Neural progenitor cell (in vitro differentiated cells): ENCODE measurements at places on chromosomes 7 and 10. TPM values are rescaled to one million over a fixed set of nuclear protein-coding genes. Genes with fewer than 3 reads are reported as not detected.

- DNase-seq, result no peak
Measured at GRCh38 chr10:112815269-112816032, 134.6 kb upstream of the TCF7L2 start.

- DNase-seq, result no peak
Measured at GRCh38 chr10:48751730-48752129, 67.1 kb downstream of the WDFY4 start.

DNA sequence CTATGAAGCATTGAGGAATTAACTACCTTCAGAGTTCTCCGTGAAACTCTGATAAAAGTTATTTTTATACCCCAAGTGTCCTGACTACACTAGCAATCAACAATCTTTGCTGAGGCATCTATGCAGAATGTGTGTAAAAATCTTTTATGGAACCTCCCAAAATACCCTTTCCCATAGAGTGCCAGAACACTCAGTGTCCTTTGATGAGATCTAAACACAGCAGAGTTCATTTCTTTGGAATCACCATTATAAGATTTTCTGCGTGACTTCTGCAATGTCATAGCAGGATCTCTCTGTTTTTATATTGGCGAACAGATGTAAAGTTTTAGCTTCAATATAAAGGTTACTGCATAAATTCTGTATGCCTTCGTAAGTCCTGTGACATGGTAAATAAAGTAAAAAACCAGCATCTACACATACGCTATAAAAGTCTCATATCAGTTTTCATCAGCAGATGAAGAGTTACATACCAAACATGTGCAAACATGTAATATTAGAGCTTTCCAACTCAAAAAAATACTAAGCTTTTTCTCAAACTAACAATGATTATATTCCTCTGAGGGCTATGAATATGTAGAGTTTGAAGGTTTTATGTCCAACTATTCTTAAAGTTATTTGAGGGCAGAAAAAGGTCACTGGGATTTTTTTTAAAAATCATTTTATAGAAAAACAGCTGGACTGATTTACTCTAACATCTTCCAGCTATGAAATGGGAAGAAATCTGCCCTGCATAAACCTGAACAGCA is 67.2 kb downstream of the SKIDA1 start:
- DNase-seq, result no peak

DNA sequence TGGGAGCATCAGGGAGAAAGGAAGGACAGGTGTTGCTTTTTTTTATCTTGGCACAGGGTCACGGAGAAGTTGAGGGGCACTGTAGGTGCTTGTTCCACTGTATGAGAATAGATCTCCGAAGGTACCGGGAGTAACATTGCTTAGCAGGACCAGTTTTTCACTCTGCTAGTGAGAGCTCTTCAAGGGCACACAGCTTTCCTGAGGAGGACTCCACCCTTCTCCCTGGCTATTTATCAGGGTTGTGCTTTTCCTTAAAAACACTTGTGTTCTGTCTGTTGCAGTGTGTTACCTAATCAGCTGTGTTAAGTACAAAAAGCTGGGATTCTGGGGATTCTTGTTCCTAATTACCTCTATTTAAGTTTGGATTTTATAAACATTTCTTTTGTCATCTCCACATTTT is 160.5 kb downstream of the SND1 start:
- no peak for DNase-seq

- no peak for DNase-seq
Measured at GRCh38 chr7:1533547-1534329, 3.2 kb downstream of the MAFK start.

GRCh38 chr7:85306115-85306514 is 119.3 kb upstream of the SEMA3D start:
- DNase-seq, result no peak

- DNase-seq, result no peak
Measured at GRCh38 chr7:92964141-92964540, 127.8 kb upstream of the CDK6 start.

DNA sequence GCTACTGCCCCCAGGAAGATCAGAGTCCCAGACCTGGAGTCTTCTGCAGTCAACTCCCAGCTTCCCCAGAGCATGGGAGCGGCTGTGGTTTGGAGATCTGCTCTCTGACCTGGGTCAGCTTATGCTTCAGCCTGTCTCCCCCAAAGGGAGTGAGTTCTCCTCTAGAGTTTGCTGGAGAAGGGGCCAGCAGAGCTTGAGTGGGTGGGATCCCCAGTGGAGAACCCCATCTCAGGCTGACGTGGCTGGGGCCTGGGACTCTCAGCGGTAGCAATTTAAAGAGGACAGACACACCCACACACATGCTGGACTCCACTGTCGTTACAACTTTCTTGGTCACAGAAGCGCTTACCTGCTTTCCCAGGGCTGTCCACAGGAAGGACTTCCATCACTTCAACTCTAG is 6.3 kb downstream of the UNC5B start:
- DNase-seq, result no peak

DNA sequence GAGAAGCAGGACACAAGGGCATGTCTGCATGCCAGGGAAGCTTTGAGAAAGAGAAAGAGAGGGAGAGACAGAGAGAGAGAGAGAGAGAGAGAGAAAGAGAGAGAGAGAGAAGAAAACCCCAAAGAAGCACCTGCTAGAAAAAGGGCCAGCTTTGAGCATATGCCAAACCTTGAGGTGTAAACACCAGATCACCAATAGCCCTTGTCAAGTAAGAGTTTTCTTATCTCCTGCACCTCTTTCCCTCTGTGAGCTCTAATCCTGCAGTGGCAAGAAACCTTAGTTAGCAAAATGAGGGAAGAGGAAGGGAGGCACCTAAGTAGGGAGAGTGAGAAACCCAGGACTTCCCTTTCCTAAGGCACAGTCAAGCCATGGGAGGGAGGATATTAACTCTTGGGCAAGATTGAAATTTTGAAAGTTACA is 11.3 kb upstream of the TRDMT1 start:
- DNase-seq, result no peak

DNA sequence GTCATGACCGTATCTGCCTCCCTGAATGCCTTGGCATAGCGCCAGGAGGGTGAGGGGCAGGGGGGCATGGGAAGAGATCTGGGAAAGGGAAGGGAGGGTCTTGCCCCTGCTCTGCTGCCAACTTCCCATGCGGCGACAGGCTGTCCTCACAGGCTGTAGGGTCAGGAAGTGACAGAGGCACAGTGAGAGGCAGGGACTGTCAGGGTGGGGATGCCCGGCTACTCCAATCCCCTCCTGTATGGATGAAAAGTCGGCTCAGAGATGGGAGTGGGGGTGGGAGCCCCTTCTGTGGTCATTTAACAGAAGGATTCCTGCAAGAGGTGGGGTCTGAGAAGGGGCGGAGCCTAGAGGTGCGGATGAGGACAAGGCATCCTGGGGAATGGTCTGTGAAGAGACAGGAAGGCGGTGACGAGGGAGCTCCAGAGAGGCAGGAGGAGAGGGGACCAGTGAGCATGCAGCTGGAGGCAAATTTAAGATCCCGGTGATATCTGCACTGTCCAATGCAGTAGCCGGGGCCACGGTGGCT is 20.8 kb upstream of the UNC5B start:
- peak; percentile 63 for DNase-seq

GRCh38 chr7:131045526-131045925 is 282.1 kb upstream of the MKLN1 start:
- DNase-seq, result no peak

DNA sequence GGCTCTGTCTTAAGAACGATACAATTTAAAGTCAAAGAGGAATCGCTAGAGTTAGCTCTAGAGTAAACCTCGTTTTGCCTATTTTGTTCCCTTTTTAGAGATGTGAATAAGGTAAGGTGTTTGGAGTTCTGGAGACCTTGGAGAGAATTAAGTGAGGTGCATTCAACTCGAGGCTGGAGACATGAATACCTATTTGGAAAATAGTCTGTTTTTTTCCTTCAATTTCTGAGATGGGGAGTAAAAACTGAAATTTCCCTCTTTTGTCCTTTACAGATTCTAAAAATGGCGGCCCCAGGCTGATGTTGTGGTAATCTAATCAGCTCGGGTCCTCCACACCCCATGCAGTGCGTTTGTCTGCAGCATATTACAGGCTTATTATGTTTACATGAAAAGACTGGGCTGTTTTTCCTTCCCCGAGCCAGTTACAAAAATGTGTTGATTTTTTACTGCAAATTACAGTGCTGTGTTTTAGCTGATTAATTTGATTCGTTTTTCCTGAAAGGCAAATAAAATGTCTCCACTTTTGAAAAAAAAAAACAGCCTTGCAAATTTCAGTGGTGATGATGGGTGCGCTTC is 1.5 kb downstream of the KMT2E start:
- peak; percentile 76 for DNase-seq

GRCh38 chr7:46565253-46566096 is 644.4 kb upstream of the IGFBP3 start:
- no peak for DNase-seq

DNA sequence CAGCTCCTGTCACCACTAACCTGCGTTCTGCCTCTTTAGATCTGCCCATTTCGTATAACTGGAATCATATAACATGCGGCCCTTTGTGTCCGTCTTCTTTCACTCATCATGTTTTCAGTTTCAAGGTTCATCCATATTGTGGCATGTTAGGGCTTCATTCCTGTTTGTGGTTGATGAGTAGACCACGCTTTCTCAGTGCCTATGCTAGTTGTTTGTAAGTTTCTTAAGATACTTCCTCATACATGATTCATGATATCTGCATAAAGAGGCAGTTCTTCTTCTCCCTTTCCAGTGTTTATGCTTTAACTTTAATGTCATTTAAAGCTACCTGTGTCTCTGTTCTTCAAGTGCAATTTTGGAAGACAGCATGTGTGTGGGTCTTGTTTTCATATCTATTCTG is 79.5 kb upstream of the FAM20C start:
- no peak for DNase-seq

DNA sequence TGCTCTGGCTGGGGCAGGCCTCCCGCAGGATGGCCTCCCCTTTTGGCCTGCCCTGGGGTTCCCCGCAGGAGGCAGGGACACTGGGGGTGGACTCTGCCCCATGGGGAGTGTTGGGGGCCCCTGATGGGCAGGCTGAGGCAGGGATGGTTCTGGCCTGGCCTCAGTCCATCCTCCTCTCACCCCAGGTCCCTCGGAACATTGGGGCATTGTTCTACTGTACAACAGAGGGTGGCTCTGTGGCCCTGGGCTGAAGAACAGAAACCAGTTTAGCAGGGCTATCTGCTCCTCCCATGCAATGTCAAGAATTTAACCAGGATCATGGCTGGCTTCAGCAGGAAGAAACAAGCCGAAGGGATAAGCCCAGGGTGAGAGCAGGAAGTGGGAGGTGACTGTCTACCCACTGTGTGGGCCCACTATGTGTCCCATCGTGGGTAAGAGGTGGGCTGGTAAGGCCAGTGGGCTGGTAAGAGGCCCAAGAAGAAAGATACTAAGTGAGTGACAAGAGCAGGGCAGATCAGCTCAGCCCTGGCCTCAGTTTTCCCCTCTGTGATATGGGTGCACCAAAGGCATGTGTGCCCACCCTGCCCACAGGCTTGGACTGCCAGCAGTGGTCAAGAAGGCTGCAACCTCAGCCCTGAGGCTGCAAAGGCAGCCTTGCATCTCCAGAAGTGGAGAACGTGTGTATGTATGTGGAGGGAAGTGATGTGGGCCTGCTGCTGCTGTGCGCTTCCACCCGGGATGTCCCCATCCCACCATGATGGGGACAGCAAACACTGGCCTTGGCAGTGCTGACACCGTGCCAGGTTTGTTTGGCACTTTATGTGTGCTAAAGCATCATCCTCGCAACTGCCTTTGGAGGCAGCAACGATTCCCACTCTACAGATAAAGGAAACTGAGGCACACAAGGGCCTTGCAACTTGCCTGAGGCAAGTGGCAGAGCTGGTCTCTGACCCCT is 138.9 kb downstream of the SH3PXD2A start:
- no peak for DNase-seq

DNA sequence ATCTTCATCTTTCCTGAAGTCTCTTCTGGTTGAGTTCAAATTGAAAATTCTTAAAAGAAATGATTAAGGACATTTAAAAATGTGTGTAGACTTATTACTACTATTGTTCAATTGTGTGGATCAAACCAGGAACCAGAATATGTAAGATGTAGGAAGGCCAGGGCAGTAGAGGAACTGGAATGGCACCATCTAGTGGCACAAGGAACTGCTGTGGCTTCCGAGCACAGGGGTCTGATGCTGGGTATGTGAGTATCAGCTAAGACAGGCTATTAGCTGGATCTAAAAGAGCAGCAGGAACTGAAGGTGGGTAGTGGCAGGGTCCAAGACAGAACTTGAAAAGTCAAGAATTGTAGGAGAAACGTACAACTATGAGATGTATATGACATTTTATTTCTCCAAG is 247.3 kb downstream of the SEMA3A start:
- peak; percentile 57 for DNase-seq

DNA sequence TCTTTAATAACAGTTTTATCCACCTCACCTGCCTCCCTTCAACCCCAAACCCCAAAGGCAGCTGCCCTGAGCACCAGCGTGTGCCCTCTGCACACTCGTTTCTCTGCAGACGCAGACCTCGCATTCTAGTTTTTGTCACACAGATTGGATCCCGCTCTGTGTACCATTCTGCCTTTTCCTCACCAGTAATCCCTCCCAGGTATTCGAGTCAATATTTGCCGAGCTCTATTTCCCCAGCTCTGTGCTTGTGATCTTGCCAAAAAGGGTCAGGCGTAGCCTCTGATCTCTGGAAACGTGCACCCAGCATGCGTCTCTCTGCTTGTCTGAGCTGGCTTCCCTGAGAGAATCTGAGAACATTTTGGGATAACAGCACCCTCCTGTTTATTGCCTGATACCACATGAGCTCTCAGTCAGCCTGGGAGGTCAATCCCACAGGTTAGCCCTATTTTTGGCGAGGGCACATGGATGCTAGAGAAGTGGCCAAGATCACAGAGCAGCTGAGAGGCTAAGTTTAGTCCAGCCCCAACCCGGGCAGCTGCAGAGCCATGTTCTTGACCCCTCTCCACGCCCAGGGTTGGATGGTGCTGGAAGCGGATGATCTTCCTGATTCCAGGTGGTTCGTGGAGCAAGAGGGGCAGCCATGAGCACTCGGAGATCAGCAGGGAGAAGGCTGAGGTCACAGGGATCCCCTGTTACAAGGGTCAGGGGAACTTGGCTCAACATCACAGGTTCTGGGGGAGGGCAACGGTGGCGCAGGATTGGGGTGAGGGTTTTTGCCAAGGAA is 29.1 kb downstream of the FOXL3 start:
- DNase-seq, result no peak

- no peak for DNase-seq
Measured at GRCh38 chr7:31002256-31002655, 38.5 kb downstream of the GHRHR start.

The ZNF804B gene
- not detected in 2 replicates for total RNA-seq

The LHFPL3 gene
- total RNA-seq, result 0.12 and 0.30 TPM in 2 replicates

The ANXA11 gene
- total RNA-seq, result 2.7 and 7.3 TPM in 2 replicates

The FAM25G gene
- total RNA-seq, result not detected in 2 replicates

The CPVL gene
- 40.5 and 56.6 TPM in 2 replicates for total RNA-seq

The GNAT3 gene
- total RNA-seq, result not detected in 2 replicates

The SPDYE6 gene
- not detected in 2 replicates for total RNA-seq

The BMPER gene
- total RNA-seq, result 0.74 and 1.2 TPM in 2 replicates

The EPHA1 gene
- total RNA-seq, result 4.1 and 6.0 TPM in 2 replicates

The MET gene
- total RNA-seq, result 7.0 and 8.4 TPM in 2 replicates

The ZDHHC16 gene
- total RNA-seq, result 15.2 and 39.4 TPM in 2 replicates

The AKR1C8 gene
- not detected in 2 replicates for total RNA-seq

The CD36 gene
- total RNA-seq, result 0.34 and 1.6 TPM in 2 replicates

The CCZ1B gene
- 27.6 and 39.5 TPM in 2 replicates for total RNA-seq

The PNLIP gene
- not detected in 2 replicates for total RNA-seq

The DRGX gene
- not detected in 2 replicates for total RNA-seq

The HABP2 gene
- total RNA-seq, result not detected in 2 replicates
